ENCODE measurements at places on chromosomes 6 and 20.

DNA sequence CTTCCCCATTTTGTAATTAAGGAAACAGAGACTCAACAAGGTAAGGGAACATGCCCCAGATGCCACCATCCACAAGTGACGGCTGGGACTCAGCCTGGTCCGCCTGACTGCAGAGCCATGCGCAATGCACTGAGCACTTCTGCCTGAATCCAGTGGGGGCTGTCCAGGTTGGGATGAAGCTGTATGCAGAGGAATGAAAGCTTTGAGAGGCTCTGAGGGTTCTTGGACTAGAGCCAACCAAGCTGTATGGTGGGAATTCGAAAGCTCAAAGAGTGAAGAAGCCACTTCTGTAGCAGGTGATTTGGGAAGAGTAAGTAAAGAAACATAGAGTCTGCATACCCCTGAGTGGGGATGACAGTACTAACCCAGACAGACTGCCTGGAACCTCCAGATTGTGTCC, 127.6 kb upstream of the AKAP12 start:
- DNase-seq, result no peak

DNA sequence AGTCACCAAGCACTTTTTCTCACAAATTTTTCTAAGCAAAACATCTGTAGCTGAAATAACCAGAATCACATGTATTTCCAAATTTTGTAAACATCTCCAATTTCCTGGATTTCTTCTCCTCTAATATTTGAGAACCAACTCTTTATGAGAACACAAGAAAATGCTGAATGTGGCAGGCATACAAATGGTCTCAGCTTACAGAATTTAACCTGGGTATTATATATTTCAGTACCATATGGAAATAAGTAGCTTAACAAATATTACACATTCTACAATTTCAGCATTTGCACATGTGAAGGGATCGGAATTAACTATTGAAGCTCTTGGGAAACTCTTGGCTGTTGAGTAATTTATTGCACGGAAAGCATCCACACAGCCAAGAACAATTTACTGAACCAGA, 92.5 kb downstream of the TBXT start:
- DNase-seq, result no peak

DNA sequence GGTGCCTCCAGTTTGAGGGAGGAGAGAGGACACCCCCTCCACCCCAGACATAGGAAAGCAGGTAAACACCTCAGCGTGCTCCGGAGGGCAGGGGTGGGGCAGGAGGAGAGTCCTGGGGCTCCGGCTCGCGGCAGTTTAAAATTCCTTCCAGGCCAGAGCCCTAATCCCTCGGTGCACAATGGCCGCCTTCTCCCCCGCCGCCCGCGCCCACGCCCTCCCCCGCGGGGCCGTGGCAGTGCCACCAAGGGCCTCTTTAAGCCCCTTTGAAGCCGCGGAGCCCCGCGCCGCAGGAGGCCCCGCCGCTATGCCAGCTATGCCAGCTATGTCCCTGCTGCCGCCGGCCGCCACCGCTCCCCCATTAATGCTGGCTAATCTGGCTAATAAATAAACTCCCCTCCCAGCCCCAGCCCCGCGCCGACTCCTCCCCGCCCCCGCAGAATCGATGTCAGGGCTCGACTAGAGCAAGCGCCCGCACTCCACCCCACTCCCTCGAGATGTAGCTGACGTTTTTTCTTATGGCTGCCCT, 125.1 kb downstream of the MRPL14 start:
- no peak for DNase-seq

DNA sequence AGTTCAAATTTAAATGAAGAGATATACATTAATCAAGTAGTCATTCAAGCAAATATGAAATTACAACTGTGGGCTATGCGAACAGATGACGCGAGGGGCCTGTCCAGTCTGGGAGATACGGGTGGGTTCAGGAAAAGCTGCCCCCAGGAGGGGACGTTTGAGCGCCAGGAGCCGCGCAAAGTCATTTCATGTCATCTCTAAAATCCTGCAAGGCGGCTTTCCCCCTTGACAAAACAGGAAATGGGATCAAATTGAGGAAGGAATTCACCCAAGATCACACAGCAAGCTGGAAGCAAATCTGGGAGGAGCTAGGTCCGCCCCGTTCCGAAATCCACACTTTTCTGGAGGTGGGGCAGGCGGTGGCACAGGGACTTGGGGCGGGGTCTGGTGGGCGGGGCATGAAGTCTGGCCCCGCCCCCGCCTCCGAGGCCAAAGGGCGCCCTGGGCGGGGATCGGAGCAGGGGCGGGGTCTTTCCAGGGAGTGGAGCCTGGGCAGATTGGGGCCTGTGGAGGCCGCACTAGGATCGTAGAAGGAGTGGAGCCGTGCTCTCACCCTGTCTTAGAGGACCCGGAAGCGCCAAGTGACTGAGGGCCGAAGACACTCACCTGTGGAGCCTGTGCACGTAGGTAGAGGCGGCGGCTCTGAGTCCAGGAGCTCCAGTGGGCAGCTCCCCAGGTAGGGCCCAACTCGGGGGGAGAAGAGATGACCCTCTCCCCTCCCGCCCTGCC, at the start of gene LPIN3:
Gene LPIN3, plus strand, starts transcription at position 495 of the 729 bp plus-strand sequence. CDS start 4,983 bp downstream, outside the sequence.
- peak; percentile 83 for DNase-seq

DNA sequence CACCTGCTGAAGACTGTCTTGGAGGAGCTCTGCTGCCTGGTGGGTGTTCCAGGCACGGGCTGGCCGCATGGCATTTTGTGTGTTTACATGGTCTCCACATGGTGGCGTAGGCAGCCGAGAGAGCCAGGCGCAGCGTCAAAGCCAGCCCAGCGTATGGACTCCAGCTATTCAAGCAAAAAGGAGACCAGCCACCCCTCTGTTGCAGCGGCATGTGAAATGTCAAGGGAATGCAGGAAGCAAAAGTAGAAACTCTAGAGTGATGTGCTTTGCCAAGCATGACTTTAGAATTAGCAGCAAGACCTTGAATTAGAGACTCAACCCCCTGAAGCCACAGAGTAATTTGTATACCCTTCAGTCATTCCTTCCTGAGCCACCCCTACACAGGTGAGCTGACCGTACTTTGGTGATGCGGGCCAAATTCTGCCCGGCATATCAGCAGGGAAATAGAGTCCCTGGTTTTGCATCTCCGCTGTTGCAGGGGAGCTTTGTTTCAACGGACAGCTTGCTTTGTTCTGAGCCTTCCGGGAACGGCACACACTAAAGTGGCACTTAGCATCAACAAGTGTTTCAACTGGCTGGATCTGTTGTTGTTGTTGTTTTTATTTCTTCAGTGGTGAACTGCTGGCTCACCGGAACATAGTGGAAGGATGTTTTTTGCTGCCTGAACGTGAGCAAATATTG, 48.5 kb downstream of the FNDC1 start:
- DNase-seq, result peak; percentile 70

DNA sequence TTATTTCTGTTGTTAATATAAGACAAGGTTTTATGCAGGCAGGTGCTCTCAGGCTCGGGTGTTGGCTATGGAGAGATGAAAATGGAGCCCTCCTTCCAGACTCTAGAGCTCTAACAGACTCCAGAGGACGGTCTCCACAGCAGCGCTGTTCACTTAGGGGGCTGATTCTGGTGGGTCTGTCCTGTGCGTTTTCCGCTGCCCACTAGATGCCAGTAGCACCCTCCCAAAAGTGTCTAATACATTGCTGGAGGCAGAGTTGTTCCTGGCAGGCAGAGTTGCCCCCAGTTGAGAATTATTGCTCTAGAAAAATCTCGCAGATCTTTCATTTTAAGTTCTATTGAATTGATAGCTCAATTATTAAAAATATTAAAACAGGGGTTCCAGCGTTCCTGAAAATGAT, 109.9 kb downstream of the MAP3K4 start:
- no peak for DNase-seq

All from GM13977 (cell line).